ENCODE measurements at places on chromosomes 6 and 20.

GRCh38 chr20:25394276-25394675, 3.6 kb upstream of the ABHD12 start:
- DNase-seq = no peak

GRCh38 chr20:47429409-47429808, 72.3 kb upstream of the NCOA3 start:
- DNase-seq = no peak

DNA sequence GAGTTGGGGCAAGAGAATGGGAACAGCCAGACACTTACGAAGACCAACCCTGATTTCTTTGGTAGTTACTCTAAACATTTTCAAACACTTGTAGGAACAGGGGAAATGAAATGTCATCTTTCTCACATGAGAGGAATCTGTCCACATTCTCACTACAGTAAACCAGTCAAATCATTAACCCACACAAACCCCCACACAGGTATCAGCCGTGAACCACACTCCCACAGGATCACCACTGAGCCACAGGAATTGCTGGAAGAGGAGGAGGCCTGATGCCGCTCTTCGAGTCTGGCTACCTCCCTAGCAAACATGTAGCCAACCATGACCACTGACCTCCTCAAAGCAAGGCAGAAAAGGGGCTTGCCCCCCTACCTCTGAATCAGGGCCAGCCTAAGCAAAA, 6.9 kb upstream of the RSPO3 start:
- DNase-seq = no peak

- peak; percentile 73 for DNase-seq
Observed at GRCh38 chr20:48008850-48009515, 223.7 kb upstream of the SULF2 start.

DNA sequence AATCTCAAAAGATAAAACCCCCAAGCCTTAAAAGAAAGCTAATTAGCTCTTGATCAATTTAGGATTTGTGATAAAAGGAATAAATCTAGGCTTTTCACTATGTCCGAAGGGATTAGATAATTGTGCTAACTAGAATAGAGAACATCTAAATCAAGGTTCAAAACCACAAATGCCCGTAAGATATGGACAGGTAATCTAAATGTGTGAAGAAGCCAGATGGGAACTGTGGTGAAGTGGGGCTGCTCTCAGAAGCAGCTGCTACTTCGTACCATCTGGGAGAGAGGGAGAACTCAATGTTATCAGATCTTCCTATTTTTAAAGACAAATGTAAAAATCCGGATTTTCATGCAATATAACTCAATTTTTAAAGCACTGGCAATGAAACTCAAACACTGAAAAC, 44.2 kb downstream of the NCOA6 start:
- no peak for DNase-seq

- DNase-seq = no peak
Observed at GRCh38 chr6:158311193-158311592, 1.1 kb upstream of the TULP4 start.

GRCh38 chr6:30219244-30219643, 6.0 kb upstream of the TRIM26 start:
- peak; percentile 68 for DNase-seq

GRCh38 chr20:46895906-46896242, 1.2 kb downstream of the EYA2 start:
- DNase-seq = no peak

- DNase-seq = peak; percentile 42
Observed at GRCh38 chr6:47478233-47479139, 897 bp downstream of the CD2AP start.

GRCh38 chr6:159691133-159691962, 1.7 kb downstream of the SOD2 start:
- peak; percentile 97 for DNase-seq

Data from cardiac fibroblast (primary cell).